ENCODE measurements at places on chromosomes 7 and 10. TPM values are rescaled to one million over a fixed set of nuclear protein-coding genes. Genes with fewer than 3 reads are reported as not detected.

DNA sequence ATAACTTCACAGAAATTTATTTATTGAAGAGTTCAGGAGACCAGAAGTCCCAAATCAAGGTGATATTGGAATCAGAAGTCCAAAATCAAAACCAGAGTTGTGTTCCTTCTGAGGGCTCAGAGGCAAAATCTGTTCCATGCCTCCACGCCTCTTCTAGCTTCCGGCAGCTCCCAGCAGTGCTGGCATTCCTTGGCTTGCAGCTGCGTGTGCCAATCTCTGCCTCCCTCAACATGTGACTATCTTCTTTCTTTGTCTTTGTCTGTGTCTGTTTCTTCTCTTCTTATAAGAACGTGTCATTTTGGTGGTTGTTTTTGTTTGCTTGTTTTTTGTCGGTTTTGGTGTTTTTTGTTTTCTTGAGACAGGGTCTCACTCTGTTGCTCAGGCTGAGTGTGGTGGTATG is 116.1 kb downstream of the APBB1IP start:
- H3K27ac ChIP-seq = no peak overlapping the region
- H3K4me3 ChIP-seq = no peak overlapping the region
- H3K4me1 ChIP-seq = peaks cover 25% of the 10 kb centered on the region
- no peak for DNase-seq
- peaks cover 81% of the 10 kb centered on the region for H3K36me3 ChIP-seq

DNA sequence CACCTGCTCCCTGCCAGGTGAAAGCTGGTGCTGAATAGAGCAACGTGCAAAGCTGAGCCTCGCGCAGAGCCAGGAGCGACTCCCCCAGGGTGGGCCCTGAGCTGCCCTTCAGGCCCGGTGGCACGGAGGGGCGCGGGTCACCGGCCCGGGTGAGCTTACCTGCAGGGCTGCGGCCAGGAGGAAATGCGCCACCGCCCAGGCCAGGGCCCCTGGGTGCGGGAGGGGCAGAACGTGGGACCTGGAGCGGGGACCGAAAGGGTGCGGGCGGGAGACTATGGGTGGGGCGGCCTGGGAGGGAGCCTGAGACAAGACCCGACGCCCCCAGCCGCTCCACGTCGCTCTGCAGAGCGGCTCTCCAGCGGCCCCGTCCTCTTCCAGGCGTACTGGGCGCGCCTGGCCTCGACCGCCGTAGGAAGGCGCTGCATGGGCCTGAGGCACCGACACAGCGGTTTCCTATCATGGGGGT is 122.1 kb downstream of the BTAF1 start:
- no peak overlapping the region for H3K4me3 ChIP-seq
- DNase-seq = no peak
- no peaks in the 10 kb centered on the region for H3K27me3 ChIP-seq
- H3K27ac ChIP-seq = no peak overlapping the region
- no peaks in the 10 kb centered on the region for H3K36me3 ChIP-seq

GRCh38 chr10:131803860-131804425 is 96.9 kb upstream of the PPP2R2D start:
- DNase-seq = no peak
- H3K4me1 ChIP-seq = no peaks in the 10 kb centered on the region
- no peak overlapping the region for H3K4me3 ChIP-seq
- H3K27me3 ChIP-seq = no peaks in the 10 kb centered on the region
- H3K36me3 ChIP-seq = no peaks in the 10 kb centered on the region
- H3K27ac ChIP-seq = no peak overlapping the region

The NME8 gene
- polyA plus RNA-seq = 4.8 TPM

DNA sequence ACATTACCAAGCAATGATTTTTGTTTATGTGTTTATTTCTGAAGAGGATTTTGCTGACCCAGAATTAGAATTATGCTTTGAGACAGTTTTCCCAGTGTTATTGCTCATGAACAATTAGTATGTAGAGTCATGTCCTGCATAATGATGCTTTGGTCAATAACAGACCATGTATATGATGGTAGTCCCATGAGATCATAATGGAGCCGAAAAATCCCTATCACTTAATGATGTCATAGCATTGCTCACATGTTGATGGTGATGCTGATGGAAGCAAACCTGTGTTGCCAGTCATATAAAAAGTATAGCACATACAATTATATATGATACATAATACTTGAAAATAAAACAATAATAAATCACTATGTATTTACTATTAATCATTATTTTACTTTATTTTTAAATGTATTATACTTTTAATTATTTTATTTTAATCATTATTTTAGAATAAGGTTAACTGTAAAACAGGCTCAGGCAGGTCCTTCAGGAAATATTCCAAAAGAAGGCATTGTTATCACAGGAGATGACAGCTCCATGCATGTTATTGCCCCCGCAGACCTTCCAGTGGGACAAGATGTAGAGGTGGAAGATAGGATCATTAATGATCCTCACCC is 33.5 kb downstream of the AHR start:
- no peaks in the 10 kb centered on the region for H3K4me1 ChIP-seq
- no peak for DNase-seq
- H3K27me3 ChIP-seq = no peaks in the 10 kb centered on the region
- peaks cover 88% of the 10 kb centered on the region for H3K36me3 ChIP-seq
- H3K4me3 ChIP-seq = no peak overlapping the region
- no peak overlapping the region for H3K27ac ChIP-seq

DNA sequence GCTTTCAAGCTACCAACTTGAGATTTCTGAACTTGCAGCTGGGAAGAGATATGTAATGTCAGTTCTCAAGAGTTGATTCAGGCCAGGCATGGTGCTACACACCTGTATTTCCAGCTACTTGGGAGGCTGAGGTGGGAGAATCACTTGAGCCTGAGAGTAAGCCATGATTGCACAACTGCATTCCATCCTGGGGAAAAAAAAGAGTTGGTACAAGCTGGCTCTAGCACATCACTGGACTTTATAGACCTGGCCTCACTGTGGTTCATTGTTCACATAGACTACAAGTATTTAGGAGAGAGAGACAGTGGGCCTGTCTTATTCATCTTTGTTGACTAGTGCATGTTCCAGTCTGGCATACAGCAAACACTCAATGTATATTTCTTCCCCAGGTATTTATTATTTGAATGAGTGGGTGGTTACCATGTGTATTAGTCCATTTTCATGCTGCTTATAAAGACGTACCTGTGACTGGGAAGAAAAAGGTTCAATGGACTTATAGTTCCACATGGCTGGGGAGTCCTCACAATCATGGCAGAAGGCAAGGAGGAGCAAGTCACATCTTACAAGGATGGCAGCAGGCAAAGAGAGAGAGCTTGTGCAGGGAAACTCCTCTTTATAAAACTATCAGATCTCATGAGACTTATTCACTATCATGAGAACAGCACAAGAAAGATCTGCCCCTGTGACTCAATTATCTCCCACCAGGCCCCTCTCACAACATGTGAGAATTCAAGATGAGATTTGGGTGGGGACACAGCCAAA is 176.5 kb downstream of the PFKFB3 start:
- H3K4me3 ChIP-seq = no peak overlapping the region
- no peaks in the 10 kb centered on the region for H3K36me3 ChIP-seq
- H3K27me3 ChIP-seq = no peaks in the 10 kb centered on the region
- peaks cover 15% of the 10 kb centered on the region for H3K4me1 ChIP-seq
- no peak for DNase-seq

DNA sequence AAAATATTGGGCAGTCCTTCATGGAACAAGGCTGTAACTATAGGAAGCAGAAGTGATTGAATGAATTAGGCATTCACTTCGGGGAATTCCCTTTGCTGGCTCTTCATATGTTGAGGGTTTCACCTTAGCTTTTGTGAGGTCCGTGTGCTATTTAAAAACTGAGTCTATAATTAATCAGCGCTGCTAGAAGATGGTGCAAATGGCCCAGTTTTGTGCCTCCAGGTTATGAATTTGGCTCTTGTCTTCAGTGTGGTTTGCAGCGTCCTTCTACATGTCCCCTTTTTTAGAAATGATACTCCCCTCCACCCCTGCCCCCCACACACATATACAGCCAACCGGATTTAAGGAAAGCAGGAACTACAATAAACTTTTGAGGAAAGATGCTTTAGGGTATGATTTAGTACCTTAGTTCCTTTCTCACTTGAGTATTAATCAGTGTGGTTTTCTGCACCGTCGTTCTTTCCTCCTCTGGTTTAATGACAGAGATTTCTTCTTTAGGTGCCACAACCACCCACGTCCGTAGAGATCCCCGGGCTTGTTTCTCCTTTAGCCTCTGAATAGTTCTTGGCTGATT is 110.6 kb upstream of the SAMD8 start:
- H3K4me3 ChIP-seq = no peak overlapping the region
- H3K4me1 ChIP-seq = no peaks in the 10 kb centered on the region
- H3K27me3 ChIP-seq = no peaks in the 10 kb centered on the region
- H3K36me3 ChIP-seq = peaks cover 18% of the 10 kb centered on the region
- no peak overlapping the region for H3K27ac ChIP-seq

GRCh38 chr10:104274762-104275721 is 6.1 kb downstream of the GSTO2 start:
- H3K27ac ChIP-seq = no peak overlapping the region
- peaks cover 13% of the 10 kb centered on the region for H3K27me3 ChIP-seq
- no peaks in the 10 kb centered on the region for H3K36me3 ChIP-seq

The DLX6 gene
- polyA plus RNA-seq = not detected

DNA sequence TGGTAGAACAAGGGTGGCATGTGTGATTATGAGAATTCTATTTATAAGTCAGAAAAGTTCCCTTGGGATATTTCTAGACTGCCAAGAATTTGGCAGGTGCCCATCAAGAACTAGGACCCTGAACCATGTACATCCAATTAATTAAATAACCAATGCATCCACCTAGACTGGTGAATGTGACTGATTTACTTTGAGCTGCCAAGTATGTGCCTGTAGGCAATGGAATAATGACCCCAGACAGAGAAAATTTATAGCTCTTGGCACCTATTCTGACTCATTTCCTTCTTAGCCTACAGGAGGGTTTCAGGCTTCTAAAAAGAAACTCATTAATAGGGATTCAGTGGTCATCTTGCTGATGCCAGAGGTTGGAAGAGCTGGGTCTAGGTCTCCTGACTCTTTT is 54.9 kb downstream of the KCNH2 start:
- H3K4me3 ChIP-seq = no peak overlapping the region
- no peaks in the 10 kb centered on the region for H3K4me1 ChIP-seq
- no peak for DNase-seq
- no peak overlapping the region for H3K27ac ChIP-seq
- H3K27me3 ChIP-seq = peaks cover 2% of the 10 kb centered on the region
- no peaks in the 10 kb centered on the region for H3K36me3 ChIP-seq

The TTYH3 gene
- 73.5 TPM for polyA plus RNA-seq

The GNGT1 gene
- polyA plus RNA-seq = not detected

The ELFN1 gene
- not detected for polyA plus RNA-seq

DNA sequence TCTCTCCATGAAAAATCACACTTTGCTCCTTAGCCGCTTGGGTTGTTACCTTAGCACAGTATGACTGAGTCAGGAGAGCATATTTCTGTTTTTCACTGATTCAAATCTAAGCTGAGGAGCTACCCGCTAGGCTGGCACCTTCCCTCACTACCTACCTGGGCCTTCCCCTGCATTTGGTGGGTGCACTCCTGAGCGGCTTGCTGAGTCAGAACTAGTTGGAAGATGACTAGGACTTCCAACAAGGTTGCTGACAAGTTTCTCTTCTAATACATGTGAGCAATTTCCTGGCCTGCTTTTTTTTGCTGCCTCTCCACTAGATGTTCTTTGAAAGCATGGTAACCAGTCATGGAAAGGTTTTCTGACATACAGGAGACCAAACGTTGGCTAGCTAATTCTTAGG is 43.8 kb upstream of the SEC61G start:
- no peaks in the 10 kb centered on the region for H3K27me3 ChIP-seq
- no peak overlapping the region for H3K4me3 ChIP-seq
- no peak overlapping the region for H3K27ac ChIP-seq
- no peaks in the 10 kb centered on the region for H3K4me1 ChIP-seq

DNA sequence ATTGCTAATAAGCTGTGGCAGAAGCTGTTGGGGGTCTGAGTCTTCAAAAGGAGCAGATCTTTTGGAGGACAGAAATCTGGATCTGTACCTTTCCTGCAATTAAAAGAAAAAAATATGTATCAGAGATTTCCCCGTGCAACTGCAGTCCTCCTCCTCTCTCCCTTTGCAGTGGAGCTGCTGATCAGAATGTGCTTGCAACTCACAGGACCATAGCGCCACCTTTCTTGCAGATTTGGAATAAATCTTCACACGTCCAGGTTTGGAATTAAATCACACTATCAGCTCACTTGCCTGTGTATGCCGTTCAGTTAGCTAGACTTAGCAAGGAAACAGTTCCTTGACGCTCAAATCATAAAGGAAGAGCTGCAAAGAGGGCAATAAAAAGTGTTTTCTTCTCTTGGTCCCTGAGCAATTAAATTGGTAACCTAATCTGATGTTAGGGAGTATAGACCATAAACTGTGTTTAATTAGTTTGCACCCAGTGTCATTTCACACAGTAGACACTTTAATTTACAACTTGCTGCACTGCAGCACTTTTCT is 77.4 kb downstream of the PON1 start:
- no peak for DNase-seq
- H3K27ac ChIP-seq = no peak overlapping the region
- H3K27me3 ChIP-seq = no peaks in the 10 kb centered on the region
- H3K36me3 ChIP-seq = no peaks in the 10 kb centered on the region
- no peaks in the 10 kb centered on the region for H3K4me1 ChIP-seq

DNA sequence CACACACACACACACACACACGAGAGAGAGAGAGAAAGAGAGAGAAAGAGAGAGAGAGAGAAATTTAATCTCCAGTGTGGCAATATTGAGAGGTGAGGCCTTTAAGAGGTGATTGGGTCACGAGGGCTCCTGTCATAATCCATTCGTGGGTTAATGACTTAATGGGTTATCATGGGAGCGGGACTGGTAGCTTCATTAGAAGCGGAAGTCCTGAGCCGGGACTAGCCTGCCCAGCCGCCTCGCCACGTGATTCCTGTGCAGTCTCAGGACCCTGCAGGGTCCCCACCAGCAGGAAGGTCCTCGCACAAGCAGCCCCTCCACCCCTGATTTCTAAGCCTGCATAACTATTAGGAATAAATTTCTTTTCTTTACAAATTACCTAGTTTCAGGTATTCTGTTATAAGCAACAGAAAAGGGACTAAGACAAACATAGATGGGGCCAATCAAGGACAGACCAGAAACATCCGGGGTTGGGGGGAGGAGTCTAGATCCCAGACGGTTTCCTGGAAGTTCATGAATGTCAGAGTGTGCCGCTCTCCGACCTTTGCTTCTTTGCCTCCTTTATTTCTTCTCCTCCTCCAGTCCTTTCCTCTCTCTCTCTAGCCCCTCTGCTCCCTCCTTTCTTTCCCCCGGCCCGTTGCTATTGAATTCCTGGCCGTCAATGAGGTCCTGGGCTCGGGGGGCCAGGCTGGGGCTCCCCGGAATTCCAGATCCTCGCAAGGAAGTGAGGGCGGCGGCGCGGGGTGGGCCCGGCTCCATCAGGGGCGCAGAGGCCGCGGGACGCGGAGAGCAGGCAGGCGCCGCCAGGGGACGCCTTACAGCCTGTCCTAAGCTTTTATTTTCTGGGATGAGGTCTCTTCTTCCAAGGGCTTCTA is 146.8 kb downstream of the CYP26A1 start:
- H3K4me1 ChIP-seq = no peaks in the 10 kb centered on the region
- no peak overlapping the region for H3K4me3 ChIP-seq
- no peak overlapping the region for H3K27ac ChIP-seq

The EBLN1 gene
- not detected for polyA plus RNA-seq

The GOLGA7B gene
- polyA plus RNA-seq = not detected
